Left lobe of liver (tissue), 2 donors: ENCODE measurements at places on chromosomes 2 and 18.

DNA sequence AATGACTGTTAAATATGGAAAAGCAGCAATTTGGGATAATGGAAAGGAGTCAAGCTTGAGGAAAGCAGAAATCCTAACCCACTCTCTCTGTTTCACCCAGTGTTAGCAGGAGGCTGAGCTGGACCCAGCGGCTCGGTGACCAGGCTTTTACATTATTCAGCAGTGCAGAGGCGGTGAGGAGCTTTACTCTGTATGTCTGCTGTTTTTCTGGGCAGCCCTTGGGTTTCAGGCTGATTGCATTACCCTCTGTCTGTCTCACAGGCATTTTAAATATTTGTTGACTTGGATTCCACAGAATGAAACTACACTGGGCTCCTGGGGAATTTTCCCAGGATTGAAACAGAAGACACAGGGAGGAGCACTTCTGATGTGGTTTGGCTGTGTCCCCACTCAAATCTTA lies 368.0 kb downstream of the GALR1 start:
- DNase-seq = no peak

DNA sequence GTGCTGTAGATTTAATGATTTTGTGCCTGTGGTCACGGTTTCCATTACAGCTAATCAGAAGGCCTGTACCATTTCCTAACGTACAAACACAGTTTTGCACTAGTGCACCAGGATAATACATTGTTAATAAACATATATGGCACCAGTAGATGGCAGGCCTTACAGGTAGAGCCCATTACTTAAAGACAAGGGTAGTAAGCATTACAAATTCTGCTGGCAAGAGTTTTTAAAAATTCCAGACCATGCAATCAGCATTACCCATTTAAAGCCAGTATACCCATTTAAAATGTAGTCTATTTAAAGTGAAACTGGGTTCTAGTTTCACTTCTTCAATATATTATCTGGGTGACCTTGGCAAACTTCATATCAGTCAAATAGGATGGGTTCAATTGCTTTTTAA lies 224.2 kb downstream of the NUP35 start:
- DNase-seq = no peak

GRCh38 chr2:84792856-84793522 lies 87.9 kb downstream of the TRABD2A start:
- no peak for DNase-seq

GRCh38 chr2:64866797-64867196 lies 122.4 kb upstream of the SLC1A4 start:
- peak; percentile 62 for DNase-seq

GRCh38 chr2:105843476-105844374 lies 99.0 kb downstream of the NCK2 start:
- DNase-seq = no peak

GRCh38 chr2:193679847-193680246 lies 1485.1 kb upstream of the TMEFF2 start:
- DNase-seq = no peak

DNA sequence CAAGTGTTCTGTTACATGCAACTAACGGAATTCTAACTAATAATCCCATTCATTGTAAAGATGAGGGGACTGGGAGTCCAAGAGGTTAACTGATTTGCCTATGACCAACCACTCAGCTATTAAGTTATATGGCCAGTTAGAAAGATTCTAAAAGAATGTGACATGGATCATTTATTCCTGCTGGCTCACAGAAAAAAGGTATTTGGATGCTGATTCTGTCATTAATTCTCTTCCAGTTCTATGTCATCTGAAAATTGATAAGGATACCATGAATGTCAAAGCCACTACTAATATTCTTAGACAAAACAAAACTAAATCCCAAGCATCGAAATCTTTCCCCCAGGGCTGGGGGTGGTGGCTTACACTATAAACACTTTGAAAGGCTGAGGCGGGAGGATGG lies 41.2 kb upstream of the GORASP2 start:
- no peak for DNase-seq

DNA sequence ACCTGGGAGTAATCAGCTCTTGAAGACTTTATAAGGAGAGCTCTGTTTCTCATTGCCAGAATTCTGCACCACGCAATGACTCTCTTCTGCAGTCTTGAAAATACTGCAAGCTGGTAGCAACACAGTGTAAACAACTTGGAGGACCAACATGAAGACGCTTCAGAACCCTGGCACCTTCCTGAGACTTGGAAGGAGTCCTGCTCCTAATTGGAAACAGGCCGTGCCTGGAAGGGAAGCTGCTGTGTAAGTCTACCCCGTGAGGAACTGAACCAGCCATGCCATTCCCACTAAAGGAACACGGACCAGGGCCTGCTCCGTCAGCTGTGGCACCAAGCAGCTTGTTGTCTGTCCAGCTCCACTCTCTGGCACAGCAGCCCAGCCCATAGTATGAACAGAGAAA lies 171.1 kb downstream of the PAX3 start:
- no peak for DNase-seq

DNA sequence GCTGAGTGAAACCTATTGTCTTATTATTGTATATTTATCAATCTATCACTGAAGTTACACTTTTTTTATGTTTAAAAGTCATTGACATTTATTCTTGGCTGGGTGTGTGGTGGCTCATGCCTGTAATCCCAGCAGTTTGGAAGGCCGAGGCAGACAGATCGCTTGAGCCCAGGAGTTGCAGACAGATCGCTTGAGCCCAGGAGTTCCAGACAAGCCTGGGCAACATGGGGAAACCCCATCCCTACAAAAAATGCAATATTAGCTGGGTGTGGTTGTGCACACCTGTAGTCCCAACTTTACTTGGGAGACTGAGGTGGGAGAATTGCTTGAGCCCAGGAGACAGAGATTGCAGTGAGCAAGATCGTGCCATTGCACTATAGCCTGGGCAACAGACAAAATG lies 97.8 kb downstream of the EPC2 start:
- no peak for DNase-seq

DNA sequence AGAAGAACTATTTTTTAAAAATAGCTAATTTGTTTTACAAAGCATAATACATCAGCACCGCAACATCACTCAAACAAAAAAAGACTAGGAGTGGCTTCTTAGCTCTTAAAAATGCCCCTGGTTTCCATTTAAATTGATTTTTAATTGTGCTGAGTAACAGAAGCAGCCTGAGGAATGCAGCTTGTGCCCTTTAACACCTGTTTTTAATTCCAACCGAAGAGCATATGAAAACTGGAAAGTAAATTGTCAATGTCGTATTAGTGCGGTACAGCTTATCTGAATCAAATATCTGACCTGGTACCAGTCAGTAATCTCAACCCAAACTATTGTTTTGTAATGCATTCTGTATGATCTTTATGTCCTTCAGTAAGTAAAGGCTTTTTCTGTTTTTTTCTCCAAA lies 13.2 kb upstream of the CD302 start:
- DNase-seq = no peak

- no peak for DNase-seq
Observed at GRCh38 chr2:205714789-205715720, 32.8 kb downstream of the NRP2 start.

GRCh38 chr2:158629116-158629515 lies 166.0 kb upstream of the DAPL1 start:
- no peak for DNase-seq

DNA sequence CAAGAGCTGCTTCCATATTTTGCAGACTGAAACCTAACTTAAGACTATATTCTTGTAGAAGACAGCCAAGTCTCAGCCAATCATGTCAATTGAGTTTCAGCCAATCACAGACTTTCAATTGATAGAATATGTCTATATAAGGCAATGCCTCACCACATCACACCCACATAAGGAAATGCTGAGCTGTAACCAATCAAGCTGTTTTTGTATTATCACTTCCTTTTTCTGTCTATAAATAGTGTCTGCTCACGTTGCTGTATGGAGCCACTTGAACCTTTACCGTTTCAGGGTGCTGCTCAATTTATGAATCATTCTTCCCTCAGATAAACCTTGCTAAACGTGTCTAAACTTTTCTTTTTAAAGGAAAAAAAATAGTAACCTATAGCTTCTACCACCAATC lies 1554.4 kb upstream of the LRRTM1 start:
- DNase-seq = no peak

- no peak for DNase-seq
Observed at GRCh38 chr18:46393230-46393629, 263.8 kb downstream of the LOXHD1 start.

DNA sequence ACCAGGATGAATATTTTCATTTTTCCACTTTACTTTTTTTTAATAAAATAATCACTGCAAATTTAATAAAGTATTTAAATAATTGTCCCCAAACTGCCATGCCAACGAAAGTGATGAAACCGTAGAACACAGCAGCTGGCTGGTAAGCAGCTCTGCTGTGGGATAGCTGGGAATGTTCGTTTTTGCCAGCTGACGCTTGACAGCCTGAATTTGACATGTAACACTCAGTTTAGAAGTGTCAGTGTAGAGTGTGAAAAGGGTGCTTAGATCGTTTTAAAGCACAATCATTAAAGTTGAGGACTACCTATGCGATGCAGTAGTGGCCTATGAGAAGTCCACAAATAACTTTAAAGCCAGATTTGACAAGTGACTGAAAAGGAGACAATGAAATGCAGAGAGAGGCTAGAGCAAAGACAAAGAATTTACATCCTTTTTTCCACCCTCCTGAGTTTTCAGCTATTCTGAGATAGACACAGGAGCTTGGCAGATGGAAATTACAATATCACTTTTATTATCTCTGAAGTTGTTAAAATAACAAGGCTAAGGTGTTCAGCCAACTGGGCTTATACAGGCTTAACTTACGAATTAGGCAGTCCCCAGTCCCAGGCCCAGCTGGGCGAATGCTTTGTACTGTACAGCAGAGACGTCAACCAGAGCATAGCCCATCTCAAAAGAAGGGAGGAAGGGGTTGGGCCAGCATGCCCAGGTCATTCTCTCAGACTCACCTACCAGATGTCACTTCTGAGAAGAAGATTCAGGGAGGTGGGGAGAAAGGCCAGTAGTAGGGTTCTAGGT lies 31.9 kb upstream of the SLC1A4 start:
- DNase-seq = no peak

- DNase-seq = no peak
Observed at GRCh38 chr2:105868060-105868459, 123.3 kb downstream of the NCK2 start.

DNA sequence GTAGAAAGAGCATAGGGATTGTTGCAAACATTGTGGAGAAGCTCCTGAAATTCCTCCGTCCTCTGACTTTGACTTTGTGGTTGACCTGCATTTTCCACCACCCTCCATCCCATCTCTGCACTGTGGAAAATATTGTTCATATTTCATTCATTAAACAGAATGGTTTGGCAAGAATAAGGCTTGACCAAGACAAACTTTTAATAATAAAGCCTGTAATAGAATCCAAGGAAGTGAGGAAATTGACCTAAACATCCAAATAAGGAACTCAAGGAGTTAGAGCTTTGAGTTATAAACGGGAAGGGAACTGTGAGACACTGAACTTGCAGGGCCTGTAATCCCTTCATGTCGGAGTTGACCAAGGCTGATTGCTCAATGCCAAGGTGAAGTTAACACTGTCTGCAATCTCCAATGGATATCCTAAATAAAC lies 115.2 kb downstream of the GFPT1 start:
- DNase-seq = no peak

DNA sequence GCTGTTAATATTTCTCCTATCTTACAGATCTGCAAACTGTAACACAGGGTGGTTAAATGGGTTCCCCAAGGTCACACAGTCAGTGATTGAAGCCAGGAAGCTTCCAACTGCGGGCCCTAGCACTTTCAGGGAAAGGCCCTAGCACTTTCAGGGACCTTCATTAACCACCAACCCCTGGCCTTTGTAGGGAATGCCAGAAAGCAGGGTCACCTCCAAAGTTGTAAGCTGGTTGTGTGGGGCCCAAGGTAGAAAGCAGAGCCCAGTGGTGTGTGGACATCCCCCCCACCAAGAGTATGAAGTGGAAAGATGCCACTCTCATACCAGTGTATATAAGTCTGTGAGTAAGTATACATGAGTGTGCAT lies 4.4 kb downstream of the DLX2 start:
- no peak for DNase-seq

GRCh38 chr2:159192371-159192918 lies 94.1 kb downstream of the WDSUB1 start:
- DNase-seq = no peak

- DNase-seq = no peak
Observed at GRCh38 chr2:146602856-146603255, 1242.0 kb upstream of the ACVR2A start.

- DNase-seq = no peak
Observed at GRCh38 chr18:12295389-12296086, 12.5 kb upstream of the TUBB6 start.

DNA sequence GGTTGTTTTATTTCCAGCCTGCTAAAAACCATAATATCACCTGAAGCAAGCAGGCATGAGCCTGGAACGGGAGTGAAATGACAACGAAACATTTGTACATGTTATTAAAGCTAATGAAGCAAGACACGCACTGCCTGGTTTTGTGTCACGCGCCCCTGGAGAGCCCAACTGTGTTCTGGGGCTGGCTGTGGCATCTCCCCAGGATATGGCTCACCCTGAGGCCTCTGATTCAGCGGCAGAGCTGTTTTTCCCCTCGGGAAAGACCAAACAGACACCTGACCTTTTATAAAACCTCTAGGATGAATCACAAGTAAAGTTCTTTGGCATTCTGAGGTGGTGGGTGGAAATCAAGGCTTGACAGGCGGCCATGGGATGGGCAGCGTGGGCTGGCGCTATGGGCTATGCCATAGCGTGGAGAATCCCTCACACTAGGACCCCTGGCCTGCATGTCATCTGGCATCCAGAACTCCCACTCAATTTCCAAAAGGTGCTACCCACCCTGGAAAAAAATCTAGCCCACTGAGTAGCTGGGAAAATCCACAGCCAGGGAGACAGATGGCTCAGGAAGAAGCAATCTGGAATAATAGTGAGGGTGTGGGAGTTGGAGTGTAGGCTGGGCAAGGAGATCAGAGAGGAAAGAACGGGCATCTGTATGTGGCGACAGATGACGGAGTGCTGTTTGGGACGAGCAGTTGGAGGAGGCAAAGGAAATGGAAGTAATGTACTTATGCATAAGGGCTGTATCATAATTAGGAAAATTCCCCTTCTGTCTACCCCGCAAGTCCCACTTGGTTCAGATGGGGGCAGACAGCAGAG lies 262.0 kb downstream of the AFF3 start:
- no peak for DNase-seq

DNA sequence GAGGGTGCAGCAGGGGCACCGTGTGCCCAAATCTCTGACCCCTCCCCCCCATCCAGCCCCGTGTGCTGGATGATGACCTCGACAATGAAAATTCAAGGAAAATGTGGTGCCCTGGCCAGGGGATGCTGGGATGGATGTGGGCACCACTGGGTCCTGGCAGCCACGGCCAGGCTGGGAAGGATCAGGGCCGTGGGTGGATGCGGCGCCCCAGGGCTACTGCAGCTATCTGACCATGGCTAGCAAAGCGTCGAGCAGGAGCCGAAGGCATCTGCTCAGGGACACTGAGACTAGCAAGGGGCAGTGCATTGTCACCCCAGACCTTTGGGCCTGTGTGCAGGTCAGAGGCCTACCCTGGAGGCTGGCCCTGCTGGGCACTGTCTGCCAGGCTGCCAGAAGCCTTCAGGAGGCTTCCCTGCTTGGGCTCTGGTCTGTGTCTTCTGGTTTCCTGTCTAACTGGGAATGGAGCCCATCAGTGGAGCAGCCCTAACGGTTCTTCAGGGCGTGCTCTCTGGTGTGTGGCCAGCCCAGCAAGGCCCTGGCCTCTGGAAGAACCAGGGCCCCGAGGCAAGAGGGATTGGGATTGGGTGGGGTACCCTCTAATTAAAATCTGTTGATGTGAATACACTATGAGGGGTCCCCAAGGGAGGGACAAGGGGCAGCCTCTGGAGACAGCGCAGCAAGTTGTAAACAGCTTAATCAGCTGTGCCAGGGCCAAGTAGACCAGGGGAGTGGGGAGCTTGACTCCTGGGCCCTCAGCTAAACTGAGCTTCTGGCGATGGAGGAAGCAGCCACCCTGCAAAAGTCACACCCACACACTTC lies 98.0 kb downstream of the STPG4 start:
- no peak for DNase-seq

- no peak for DNase-seq
Observed at GRCh38 chr2:96139181-96139758, 968 bp upstream of the ASTL start.
